Cortex of kidney (tissue), 1 donor: ENCODE measurements at places on chromosomes 7 and 10.

DNA sequence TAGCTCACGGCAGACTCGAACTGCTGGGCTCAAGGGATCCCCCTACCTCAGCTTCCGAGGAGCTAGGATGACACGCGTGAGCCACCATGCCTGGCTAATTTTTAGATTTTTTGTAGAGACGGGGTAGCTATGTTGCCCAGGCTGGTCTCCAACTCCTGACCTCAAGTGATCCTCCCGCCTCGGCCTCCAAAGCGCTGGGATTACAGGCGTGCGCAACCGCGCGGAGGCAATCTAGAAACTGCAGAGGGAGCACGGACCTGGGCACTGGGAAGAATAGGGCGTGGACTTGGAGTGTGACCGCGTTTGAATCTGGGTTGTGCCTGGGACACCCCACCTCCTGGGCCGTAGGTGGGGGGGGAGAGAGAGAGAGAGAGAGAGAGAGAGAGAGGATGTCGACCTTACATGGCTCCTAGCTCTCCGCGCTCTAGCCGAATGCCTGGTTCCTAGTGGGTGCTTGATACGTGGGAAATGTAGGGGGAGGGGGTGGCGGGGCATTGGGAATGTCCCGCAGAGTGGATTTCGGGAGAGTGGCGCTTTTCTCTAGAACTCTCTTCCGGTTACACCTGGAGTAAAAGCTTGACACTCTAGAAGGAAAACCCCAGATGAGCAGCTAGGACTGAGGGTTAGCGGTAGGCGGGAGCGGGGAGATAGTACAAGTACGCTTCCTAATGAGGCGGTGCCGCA is 1.2 kb upstream of the MAP3K8 start:
- DNase-seq = no peak

- no peak for DNase-seq
Observed at GRCh38 chr7:120456699-120457098, 183.7 kb downstream of the KCND2 start.

- DNase-seq = no peak
Observed at GRCh38 chr10:35423505-35424306, 87.4 kb downstream of the CCNY start.

DNA sequence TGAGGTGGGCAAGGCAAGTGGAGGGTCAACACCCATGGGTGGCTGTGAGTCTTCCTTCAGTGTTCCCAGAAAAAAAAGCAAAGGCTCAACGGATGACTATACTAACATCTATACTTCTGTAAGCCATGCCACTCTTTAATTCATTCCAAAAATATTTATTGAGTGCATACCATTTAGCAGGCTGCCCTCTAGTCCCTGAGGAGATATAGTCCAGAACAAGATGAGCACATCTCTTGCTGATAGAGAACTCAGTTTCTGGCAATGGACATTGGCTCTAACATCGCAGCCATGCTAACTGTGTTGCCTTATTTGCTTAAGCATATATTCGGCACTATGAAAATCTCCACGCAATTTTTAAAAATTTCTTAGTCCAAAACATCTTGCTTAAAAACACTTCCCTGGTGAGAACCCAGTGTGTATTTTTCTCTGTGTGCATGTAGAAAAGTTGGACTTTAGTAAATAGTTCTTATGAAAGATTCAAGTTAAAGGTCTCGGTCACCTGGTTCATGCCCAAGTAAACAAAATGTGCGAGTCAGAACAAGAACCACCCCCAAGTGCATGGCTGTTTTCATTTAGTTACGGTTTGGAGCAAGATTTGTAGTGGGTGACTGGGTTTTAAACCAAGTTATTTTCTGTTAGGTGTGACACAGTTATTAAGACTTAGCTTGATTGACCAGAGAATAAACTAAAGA is 69.8 kb downstream of the MET start:
- DNase-seq = no peak

DNA sequence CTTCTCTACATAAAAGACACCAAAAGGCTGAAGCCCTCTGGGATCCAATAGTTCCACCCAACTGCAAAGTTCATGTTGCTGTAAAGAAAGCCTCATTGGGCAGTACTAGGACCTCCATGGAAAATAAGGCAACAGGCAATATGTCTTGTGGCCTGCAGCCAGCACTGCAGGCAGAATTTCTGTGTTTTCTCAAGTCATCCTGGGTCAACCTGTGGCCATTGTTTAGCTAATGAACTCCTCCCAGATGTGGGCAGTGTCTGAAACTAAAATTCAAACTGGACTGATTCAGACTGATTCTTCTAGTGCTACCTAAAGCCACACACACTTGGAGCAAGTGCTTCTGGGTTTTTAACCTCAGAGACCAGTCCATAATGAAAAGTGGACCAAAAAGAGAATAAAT is 141.5 kb downstream of the PPP1R17 start:
- no peak for DNase-seq
